ENCODE measurements at places on chromosomes 11 and 22.

DNA sequence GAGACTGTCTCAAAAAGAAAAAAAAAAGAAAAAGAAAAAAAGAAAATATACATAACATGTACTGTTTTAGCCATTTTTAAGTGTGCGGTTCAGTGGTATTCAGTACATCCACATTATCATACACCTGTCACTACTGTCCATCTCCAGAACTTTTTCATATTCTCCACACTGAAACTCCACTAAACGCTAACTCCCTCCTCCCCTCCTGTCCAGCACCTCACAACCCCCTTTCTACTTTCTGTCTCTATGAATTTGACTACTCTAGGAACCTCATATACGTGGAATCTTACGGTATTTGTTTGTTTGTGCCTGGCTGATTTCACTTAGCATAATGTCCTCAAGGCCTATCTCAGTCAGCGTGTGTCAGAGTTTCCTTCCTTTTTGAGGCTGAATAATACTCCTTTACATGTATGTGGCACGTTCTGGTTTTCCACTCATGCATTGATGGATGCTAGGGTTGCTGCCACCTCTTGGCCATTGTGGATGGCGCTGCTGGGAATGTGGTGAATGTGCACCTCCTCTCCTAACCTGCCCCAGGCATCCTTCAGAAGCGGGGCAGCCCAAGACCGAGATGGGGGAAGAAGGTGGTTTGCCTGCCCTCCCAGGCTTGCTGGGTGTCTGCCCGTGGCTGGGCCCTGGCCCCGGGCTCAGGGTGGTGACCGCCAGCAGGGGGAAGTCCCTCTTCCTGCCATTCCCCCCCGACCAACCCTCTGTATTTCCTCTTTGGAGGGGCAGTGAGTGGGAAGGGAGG is 60.5 kb downstream of the BCR start:
- no peak for DNase-seq

DNA sequence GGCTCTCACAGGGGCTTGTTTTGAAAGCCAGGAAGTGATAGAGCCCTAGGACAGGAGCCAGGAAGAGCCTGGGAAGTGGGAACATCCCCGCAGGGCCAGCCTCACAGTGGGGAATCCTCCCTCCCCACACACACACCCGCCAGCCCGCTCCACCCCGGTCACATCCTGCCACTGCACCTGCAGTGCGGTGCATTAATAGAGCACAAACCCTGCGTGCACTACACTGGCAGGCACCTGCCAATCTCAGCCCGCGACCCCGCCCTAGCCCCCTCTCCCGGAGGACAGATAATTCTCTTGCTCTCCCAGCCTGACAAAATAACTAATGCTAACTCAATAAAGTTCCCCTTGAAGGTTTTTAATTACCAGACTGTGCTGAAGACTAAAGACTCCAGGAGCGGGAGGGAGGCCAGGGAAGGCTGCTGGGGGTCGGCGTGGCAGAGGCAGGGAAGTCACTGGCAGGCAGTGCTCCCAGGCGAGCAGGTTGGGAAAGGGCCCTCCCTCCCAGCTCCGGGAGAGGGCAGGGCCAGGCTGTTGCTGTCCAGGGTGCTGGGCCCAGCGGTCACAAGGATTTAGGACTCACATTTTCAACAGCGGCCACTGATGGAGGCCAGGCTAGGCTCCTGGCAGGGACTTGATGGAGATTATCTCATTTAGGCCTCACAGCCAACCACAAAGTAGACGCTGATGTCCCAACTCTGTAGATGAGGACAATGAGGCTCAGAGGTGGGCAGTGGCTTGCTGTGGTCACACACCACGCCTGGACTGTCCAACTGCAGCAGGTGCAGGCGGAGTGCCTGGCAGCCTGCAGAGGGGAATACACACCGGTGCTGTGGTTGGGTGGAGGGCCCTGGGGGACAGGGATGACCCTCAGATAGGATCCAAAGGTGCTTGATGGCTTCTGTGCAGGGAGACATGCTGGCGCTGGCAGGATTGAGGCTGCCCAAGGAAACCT is 23.9 kb upstream of the TCF20 start:
- no peak for DNase-seq

GRCh38 chr22:41334951-41335635 is 33.8 kb downstream of the ZC3H7B start:
- no peak for DNase-seq

GRCh38 chr22:34851918-34852662 is 213.9 kb upstream of the ISX start:
- DNase-seq: no peak

GRCh38 chr11:72300268-72300667 is 56.3 kb upstream of the PHOX2A start:
- DNase-seq: no peak

GRCh38 chr11:44758983-44759382 is 32.2 kb downstream of the TSPAN18 start:
- DNase-seq: no peak

GRCh38 chr11:106216281-106216680 is 138.8 kb downstream of the AASDHPPT start:
- DNase-seq: no peak

DNA sequence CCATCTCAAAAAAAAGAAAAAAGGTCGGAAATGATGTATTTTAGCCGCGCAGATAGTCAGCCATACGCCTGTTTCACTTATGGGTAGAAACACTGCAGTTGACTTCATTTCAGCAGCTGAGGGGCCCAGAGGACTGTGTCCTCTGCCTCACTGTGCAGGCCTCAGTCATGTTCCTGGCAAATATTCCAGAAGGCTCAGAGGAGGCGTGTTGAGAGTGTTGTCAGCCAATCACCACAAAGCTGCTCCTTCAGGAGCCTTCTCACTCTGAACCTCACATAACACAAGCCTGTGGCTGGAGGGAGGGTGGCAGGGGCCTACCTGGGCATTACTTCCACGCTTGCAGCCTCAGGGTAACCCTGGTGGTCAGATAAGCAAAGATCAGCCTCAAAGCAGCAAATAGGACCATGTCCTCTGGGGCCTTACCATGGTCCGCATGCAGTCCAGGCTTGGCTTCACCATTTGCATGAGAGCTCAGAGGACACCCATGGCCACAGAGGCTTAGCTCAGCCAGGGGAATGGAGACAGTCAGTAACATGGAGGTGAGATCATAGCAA is 17.3 kb upstream of the TREH start:
- DNase-seq: no peak

DNA sequence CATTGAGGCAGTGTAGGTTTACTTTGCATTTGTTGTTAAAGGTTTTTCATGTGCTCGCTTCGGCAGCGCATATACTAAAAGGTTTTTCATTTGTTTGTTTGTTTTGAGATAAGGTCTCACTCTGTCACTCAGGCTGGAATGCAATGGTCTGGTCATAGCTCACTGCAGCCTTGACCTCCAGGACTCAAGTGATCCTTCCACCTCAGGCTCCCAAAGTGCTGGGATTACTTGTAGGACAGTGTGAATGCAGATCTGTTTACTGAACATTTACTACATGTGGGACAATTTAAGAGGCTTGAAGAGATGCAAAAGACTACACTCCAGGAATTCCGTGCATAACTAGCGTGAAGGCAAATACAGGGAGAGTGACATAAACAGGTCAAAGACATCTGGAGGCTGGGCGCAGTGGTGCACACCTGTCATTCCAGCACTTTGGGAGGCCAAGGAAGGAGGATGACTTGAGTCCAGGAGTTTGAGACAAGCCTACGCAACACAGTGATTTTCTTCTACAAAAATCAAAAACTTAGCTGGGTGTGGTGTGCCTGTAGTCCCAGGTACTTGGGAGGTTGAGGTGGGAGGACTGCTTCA is 34.1 kb downstream of the YPEL1 start:
- DNase-seq: no peak

GRCh38 chr22:26888887-26889286 is 231.5 kb downstream of the MIAT start:
- DNase-seq: no peak

DNA sequence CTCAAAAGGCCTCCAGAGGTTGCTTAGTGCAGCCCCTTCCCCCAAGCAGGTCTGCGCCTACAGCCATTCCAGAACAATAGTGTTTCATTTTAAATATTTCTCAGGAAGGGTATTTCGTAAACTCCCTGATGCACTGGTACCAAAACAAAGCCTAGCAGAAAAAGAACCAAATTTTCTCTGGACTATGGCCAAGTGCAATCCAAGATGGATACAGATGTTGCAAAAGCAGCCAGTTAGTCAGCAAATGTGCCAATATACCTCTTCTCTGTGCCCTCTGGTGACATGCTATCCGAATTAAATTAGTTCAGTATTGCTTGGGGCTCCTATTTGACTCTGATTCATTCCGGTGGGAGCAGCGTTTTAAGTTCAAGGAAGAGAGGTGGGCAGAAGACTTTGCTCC is 247.8 kb downstream of the NTM start:
- no peak for DNase-seq

DNA sequence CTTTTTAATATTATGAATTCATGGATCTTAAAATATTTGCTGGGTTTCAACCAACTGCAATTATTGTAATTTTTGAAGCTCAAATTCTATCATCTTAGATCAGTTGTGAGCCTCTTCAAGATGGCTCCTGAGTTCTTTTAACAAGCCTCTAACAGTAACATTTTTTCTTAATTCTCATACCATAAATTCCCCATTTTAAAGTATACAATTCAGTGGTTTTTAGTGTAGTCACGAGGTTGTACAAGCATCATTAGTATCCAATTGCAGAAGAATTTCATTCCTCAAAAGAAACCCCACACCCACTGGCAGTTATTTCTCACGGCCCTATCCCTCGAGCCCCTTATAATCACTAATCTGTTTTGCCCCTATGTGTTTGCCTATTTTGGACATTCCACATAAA is 270.8 kb downstream of the SBF2 start:
- DNase-seq: no peak

GRCh38 chr11:71384561-71384960 is 63.6 kb downstream of the DHCR7 start:
- DNase-seq: no peak

DNA sequence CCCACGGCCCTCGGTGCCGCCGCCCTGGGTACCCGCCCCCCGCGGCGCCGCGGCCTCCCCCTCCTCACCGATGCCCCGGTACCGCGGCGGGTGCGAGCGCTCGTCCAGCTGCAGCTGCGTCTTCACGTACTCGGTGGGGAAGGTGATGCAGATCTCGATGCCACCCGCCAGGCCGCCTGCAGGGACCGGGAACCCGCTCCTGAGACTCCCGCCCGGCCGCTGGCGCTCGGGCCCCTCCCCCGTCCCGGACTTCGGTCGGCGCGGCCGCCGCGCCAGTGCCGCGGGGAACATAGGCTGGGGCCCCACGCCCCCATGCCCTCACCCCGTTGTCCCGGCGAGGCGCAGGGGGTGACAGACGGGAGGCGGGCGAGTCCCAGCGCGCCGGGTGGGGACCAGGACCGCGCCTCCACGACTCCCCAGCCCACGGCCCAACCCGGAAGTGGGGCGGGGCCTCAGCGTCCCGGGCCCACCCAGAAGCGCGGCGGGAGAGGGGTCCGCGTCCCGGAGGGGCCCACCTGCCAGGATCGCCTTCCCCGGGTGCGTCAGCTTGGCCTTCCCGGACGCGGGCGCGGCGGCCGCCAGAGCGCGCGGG is 375 bp downstream of the SLC25A1 start:
- DNase-seq: no peak

GRCh38 chr22:22745225-22746060 is 101.0 kb downstream of the GGTLC2 start:
- no peak for DNase-seq

GRCh38 chr22:46055181-46055875 is 78.4 kb upstream of the WNT7B start:
- DNase-seq: no peak

DNA sequence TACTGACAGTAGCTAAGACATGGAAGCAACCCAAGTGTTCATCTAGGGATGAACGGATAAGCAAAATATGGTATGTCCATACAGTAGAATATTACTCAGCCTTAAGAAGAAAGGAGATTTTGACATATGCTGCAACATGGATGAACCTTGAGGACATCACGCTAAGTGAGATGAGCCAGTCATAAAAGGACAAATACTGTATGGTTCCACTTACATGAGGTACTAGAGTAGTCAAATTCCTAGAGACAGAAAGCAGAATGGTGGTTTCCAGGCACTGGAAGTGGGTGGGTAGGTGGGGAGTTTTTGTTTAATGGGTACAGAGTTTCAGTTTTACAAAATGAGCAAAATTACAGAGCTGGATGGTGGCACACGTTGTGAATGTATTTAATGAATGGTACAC is 18.1 kb downstream of the CHST1 start:
- DNase-seq: no peak

DNA sequence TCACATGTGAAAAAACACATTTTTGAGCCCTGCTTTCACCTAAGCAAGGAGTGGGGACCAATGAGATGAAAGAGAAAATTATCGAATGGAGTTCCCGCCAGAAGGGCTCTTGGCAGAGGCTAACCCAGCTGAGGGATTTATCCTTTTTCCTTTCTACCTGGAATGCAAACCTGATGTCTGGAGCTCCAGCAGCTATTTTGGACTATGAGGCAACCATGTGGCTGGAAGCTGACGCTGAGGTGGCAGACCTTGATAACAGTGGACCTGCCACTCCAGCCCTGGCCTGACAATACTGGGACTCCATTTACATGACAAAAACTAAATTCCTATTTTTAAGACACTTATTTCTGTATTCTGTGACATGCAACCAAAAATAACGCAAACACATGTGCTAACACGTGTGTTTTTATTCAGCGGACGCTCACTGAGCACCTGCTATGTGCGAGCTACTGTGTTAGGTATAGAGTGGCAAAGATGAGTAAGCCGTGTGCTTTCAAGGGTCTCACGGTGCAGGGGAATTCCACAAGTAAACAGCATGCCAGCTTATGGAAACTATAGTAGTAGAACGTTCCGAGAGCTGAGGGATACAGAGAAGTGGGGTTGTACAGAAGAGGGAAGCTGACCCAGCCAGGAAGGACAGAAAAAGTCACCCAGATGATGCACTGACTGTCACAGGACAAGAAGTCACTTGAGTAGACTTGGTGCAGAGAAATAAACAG is 19.1 kb upstream of the ISX start:
- DNase-seq: no peak

Measured in NCI-H526 treated with DMSO at 0.1 percent for 48 hours (cell line).